ENCODE measurements at places on chromosomes 12 and 14. TPM values are rescaled to one million over a fixed set of nuclear protein-coding genes. Genes with fewer than 3 reads are reported as not detected.

DNA sequence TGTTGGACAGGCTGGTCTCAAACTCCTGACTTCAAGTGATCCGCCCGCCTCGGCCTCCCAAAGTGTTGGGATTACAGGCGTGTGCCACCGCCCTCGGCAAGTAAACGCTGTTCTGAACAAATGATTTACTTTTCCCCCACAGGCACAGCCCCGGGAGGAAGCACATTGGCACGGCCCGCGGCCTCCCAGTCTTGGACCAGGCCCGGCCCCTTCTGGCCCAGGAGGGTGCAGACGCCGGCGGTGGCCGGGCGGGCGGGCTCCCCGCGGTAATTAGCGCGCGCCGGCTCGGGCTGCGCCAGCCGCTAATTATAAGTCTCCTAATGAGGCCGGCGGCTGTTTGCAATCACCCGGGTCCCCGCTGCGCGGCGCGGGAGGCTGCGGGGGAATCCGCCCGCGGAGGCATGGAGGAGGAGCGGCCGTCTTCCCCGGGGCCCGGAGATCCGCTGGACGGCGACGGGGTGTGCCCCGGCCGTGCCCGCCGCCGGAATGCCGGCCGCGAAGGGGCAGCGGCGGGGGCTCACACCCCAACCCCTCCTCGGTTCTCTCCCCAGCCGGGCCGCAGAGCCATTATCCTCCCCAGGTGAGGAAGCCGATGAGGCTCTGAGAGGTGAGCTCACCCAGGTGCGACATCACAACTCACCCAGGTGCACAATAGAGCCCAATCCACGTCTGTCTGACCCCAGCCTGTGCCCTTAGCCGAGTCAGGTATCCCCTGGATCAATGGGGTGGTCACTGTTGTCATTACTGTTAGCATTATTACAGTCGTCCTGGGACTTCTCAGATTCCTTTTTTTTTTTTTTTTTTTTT, 3.3 kb upstream of the POP5 start:
- no peaks in the 10 kb centered on the region for H3K27me3 ChIP-seq
- no peak for DNase-seq
- peaks cover 9% of the 10 kb centered on the region for H3K36me3 ChIP-seq
- H3K4me3 ChIP-seq = no peak overlapping the region
- peaks cover 25% of the 10 kb centered on the region for H3K4me1 ChIP-seq

GRCh38 chr14:90039253-90040010, 22.4 kb upstream of the KCNK13 start:
- H3K27me3 ChIP-seq = no peaks in the 10 kb centered on the region
- no peak overlapping the region for H3K4me3 ChIP-seq
- no peak for DNase-seq
- H3K27ac ChIP-seq = no peak overlapping the region
- no peaks in the 10 kb centered on the region for H3K4me1 ChIP-seq

C14orf39 gene
- polyA plus RNA-seq = 0.27 TPM

GRCh38 chr14:23175823-23176222, 7.6 kb downstream of the SLC7A8 start:
- H3K4me1 ChIP-seq = peaks cover 6% of the 10 kb centered on the region
- H3K27ac ChIP-seq = no peak overlapping the region
- no peak overlapping the region for H3K4me3 ChIP-seq
- DNase-seq = no peak

- no peaks in the 10 kb centered on the region for H3K36me3 ChIP-seq
- H3K27me3 ChIP-seq = peaks cover 11% of the 10 kb centered on the region
- DNase-seq = no peak
- H3K4me1 ChIP-seq = peaks cover 9% of the 10 kb centered on the region
- no peak overlapping the region for H3K27ac ChIP-seq
Observed at GRCh38 chr12:66191547-66192126, 2.6 kb downstream of the IRAK3 start.

PMCH gene
- polyA plus RNA-seq = 0.48 TPM

HNF1A gene
- 0.36 TPM for polyA plus RNA-seq

DNA sequence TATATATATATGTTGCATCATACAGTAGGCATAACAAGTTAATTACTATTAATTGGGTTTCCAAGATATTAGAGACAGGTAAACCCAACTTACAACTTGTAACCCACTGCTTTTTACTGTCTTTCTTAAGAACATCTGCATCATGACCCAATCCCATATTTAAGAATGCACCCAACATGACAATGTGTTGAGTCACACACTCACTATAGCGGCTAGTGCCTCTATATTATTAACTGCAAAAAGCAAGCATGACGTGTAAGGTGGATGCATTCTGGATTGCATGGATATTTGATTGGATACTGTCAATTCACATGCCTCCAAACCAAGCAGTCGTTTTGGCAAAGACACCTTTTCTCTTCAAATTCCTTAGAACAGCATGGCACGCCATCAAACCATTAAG, 68.2 kb downstream of the KSR2 start:
- no peaks in the 10 kb centered on the region for H3K27me3 ChIP-seq
- H3K27ac ChIP-seq = no peak overlapping the region
- H3K4me1 ChIP-seq = no peaks in the 10 kb centered on the region
- no peak for DNase-seq

All from spinal cord (tissue), 10 donors.